ENCODE measurements at places on chromosomes 6 and 20.

DNA sequence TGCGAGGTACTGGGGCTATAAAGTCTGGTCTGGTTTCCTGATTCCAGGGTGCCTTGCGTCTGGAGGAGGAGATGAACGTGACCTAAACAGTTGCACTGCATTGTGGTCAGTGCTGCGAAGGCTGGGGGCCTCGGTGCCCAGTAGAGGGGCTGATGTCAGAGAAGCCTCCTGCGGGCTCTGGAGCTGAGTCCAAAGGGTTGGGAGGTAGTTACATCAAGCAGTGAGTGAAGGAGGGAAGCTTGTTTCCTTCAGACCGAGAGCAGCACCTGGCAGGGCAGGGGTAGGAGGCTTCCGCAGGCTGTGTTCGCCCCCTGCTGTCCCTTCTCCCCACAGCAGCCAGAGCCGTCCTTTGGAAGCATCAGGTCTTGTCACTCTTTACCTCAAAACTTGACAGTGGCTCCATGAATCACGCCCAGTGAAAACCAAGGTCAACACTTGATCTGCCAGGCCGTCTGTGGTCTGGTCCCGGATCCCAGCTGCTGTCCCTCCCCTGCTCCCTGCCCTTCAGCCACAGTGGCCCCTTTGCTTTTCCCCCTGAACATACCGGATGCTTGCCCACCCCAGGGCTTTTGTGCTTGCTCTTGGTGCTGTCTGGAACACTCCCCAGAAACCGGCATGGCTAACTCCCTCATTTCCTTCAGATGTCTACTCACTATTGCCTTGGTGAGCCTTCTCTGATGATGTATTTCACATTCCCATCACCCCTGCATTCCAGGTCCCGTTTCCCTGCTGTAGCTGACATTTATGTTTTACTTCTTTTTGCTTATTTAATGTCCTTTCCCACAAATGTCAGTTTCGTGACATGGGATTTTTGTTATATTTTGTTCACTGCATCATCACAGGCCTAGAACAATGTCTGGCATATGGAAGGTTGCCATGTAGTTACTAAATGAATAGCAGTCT lies 7.0 kb downstream of the DYNLRB1 start:
- DNase-seq: no peak

GRCh38 chr6:19167251-19167650 lies 669.9 kb upstream of the ID4 start:
- no peak for DNase-seq

GRCh38 chr6:28643017-28643740 lies 117.5 kb downstream of the GPX5 start:
- DNase-seq: no peak

- DNase-seq: no peak
Observed at GRCh38 chr6:109373331-109373730, 8.9 kb downstream of the CD164 start.

DNA sequence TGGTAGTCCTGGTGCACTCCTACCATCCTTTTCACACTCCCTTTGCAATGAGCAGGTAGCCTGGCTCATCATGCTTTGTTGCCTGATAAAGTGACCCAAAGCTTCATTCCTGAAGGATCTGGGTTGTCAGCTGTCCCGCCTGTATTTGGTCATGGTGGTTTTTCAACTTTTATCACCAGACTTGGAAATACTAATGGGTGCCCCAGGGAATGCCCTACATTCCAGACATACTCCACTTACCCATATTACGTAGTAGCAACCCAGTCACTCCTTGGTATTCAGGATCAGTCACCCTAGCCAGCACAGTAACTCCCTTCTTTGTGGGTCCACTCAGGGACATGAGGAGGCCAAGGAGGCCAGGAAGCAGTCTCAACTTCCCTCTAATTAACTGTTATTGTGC lies 199.2 kb downstream of the MAFB start:
- no peak for DNase-seq

GRCh38 chr6:99559057-99559456 lies 9.4 kb downstream of the CCNC start:
- DNase-seq: no peak

DNA sequence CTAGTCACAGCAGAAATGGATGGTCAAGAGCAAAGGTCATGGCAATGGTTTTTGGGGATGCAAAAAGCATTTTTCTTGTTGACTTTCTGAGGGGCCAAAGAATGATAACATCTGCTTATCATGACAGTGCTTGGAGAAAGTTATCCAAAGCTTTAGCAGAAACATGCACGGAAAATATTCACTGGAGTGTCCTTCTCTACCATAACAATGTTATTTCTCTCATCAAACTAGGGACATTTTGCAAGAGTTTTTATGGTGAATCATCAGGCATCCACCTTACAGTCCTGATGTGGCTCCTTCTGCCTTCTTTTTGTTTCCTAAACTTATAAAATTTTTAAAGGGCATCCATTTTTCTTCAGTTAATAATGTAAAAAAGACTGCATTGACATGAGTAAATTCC lies 302.3 kb downstream of the HIVEP2 start:
- no peak for DNase-seq

GRCh38 chr20:14335052-14335451 lies 2.4 kb downstream of the FLRT3 start:
- DNase-seq: no peak

DNA sequence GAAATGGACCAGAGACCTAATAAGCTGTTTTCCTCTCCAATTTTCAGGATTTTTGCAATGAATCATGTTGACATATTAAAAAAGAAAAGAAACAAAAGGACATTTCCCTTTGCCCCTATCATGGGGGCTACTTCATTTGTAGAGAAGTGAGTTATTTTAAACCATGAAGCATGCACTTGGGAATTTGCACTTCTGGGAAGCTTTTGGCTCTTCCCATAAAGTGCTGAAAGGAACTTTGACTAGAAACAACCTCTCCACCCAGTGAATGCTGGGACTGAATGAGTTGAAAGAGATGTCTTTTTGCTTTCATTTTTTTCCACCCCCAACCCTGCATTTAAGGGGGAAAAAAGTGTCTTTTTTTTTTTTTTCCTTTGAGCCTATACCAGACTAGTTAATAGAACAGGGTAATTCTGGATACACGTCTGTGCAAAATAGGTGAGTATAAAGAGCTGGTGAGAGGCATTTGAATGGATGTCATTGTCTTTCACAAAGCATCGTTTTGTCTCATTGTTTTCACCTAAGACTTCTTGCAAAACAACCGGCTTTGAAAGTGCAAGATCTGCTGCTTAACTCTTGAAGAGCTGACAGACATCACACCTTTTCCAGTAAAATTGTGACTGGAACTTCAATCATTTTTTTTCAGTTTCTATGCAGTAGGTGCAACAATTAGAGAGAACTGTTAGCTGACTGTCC lies 138.7 kb upstream of the BACH2 start:
- no peak for DNase-seq

- no peak for DNase-seq
Observed at GRCh38 chr20:51076786-51077685, 54.1 kb upstream of the KCNG1 start.

Data from cortex of kidney (tissue), 1 donor.